Stimulated activated CD8-positive, alpha-beta memory T cell treated with anti-CD3 and anti-CD28 coated beads, Interleukin-7, amount 100 ng/mL, for 48 hours (primary cell): ENCODE measurements at places on chromosomes 7 and 10.

GRCh38 chr10:110487411-110488331 lies 10.0 kb upstream of the DUSP5 start:
- DNase-seq: no peak

GRCh38 chr10:33336582-33337325 lies 2.3 kb upstream of the NRP1 start:
- DNase-seq: no peak

GRCh38 chr10:28796606-28797512 lies 119.5 kb downstream of the BAMBI start:
- DNase-seq: no peak

DNA sequence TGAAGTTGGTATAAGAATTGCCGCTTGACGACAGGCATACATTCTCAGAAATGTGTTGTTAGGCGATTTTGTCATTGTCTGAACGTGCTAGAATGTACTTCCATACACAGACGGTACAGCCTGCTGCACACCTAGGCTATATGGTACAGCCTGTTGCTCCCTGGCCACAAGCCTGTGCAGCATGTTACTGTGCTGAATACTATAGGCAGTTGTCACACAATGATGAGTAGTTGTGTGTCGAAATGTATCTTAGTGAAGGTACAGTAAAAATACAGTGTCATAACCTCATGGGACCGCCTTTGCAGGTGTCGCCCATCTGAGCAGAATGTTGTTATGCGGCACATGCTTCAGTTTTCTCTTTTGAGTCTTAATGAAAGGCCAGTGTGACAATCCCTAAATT lies 66.5 kb downstream of the SHH start:
- no peak for DNase-seq

DNA sequence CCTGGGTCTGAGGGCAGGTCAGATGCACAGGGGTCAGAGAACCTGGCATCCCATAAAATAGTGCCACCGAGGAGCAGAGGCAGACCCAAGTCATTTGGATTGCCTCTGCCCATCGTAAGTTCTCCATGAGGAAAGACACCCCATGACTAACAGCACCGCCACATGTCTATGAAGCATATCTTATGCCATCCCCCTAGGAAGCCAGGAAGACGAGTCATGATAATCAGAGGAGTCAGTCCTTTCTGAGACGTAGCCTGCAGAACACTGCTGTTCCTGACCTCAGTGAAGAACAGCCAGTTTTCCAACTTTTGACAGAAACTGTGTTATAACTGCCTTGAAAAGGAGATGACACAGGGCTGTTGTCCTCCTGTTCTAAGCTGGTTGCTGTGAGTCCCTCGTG lies 51.2 kb downstream of the INSYN2A start:
- no peak for DNase-seq

GRCh38 chr10:117775526-117775925 lies 233.0 kb downstream of the EMX2 start:
- no peak for DNase-seq

DNA sequence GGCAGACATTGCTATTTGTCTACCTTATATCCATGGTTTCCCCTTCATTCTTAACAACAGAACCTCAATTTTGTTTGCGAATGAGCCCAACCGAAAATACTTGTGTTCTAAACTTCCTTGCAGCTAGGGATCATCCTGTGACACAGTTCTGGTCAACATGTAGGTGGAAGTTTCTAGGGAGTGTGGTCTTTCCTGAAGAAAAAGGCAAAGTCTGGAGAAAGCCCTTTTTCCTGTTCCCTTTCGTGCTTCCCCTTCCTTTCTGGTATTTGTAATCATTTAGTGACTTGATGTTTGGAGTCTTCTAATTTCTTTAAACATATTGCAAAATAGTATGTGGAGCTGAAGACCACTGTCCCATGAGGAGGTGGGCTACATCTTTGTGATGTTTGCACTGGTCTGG lies 2.9 kb upstream of the IFRD1 start:
- no peak for DNase-seq

DNA sequence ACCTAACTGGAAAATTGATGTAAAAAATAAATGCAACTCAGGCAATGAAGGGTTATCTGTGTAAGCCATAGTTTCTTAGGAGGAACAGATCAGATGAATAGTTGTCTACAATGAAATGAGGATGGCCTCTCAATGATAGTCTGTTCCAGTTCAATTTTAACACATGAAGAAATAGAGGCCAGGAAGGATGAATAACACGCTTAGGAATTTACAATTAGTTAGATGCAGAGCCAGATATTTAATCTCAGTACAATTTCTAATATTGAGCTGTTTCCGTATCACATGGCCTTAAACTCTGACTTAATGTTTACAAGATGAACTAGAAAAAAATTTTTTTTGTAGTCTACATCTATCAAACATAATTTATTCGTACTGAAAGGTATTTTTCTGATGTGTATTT lies 176.6 kb downstream of the GALNT11 start:
- DNase-seq: no peak

DNA sequence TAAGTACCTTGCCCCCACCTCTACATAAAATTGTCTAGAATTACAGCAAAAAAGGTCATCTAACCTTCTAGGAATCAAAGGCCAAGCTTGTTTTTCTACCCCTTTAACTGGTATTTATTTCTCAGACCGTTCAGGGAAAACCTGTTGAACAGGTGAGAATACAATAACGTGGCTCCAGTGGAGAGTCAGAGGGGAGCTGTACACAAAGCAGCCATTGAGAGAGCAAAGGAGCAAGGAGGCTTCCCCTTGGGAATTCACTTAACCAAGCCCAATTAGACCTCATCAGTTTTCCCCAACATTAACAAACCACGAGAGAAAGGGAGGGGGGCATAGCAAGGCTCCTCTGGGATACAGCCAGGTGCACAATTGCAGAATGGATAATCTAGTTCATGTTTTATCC lies 101.9 kb downstream of the ELMO1 start:
- no peak for DNase-seq

- DNase-seq: no peak
Observed at GRCh38 chr10:77592946-77593636, 44.5 kb downstream of the KCNMA1 start.

DNA sequence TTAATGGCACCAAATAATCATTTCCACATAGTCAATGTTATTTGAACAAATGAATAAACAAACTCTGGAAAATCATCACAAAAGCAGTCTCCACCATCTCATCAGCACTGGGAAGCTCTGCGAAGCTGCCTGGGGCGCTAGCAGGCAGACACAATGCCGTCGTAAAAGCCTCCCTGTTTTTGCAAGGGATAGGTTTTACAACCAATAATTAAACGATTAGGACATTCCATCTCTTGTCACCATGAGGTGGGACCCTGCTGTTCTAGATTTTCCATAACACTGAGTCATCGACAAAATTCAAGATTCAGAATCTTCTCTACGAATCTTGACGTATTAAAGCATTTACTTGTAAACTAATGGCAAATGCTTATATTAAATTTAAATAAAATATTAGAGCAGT lies 172.8 kb upstream of the AKR1E2 start:
- no peak for DNase-seq

DNA sequence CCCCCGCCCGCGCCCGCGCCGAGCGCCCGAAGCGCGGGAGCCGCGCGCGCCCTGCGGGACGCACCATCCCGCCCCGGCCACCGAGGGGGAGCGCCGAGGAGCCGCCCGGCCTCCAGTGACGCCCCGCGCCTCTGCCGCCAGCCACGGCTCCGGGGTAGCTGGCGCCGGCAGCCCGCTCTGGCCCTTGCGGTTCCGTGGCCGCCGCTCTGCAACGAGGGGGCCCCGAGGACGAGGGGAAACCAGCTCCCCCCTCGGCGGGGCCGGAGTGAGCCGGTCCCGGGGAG lies at the start of gene PAXIP1:
Gene PAXIP1 (minus strand): TSS at position 33 of the 284 bp plus-strand sequence. CDS start 195 bp downstream, outside the sequence.
- peak; percentile 46 for DNase-seq

DNA sequence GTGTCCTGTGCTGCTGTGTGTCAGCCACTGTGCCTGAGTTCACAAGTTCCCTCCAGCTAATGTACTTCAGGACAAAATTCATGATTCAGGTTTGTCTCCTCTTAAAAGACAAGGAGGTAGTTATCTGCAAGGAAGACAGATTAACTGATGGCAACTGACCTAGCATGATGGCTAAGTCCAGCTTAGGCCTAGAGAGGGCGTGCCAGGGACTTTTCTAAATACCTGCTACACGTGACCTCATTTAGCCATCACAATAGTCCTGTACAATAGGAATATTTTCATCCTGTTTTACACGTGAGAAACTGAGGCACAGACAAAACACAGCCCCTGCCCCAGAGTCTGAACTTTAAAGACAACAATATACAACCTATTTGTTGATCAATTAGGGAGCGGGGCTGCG lies 275.7 kb downstream of the XPNPEP1 start:
- no peak for DNase-seq

DNA sequence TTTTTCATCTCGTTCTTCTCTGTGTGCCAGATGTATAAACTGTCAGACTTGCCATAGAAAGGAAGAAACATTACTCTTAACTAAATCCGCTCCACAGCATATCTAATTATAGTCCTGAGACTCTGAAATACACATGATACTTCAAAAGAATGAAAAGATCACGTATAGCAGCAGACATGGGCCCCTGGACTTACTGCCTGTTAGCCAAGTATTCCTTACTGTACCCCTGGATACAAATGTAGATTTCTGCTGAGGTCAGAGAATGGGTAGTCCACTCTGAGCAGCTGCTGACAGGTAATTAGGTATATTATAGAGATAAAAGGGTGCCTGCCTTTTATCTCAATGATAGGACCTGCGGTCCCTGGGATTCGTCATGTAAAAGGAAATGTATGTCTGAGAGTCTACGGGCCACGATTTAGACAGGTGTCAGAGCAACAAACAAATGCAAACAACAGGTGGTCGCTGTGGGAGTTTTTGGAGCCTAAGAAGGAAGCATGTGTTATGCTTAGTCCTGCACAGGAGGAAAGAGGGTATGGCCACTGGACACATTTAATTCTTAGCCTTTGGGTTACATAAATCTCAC lies 69.4 kb downstream of the VOPP1 start:
- DNase-seq: no peak

GRCh38 chr7:5462216-5462615 lies 38.6 kb upstream of the TNRC18 start:
- no peak for DNase-seq

- peak; percentile 37 for DNase-seq
Observed at GRCh38 chr10:118850418-118851061, 95.8 kb upstream of the CACUL1 start.

GRCh38 chr7:79786187-79786586 lies 332.7 kb upstream of the MAGI2 start:
- DNase-seq: no peak

DNA sequence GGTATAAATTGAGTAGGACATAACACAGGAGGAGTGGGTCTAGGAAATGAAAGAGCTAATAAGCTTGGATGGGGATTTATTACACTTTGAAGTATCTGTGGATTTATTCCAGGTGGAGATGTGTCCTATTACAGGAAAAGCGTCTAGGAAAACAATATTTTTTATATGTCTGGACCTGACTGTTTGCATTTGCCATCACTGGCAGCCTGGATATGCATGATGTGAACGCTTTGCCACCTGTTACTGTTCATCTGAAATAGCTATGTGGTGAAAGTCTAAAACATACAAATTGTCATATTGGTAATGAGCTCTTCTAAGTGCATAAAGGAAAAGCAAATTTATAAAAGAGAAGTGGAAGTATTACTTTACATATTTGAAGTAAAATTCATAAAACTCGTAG lies 31.6 kb upstream of the AGMO start:
- no peak for DNase-seq

DNA sequence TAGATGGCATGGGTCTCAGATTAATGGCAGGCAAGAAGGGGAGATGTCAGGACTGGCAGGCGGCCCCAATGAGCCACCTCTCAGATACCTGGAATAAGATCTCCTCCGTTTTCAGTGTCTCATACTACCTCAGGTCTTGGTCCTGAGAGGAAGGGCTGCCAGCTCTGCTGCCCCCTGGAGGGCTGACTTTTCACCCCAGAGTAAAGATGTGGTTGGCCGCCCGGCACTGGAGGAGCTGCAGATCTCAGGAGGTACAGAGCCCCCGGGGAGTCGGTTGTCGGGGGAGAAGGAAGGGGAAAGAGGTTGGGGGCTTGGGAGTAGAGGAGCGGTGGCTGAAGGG lies 642 bp upstream of the COL13A1 start:
- peak; percentile 11 for DNase-seq

GRCh38 chr7:90465816-90466215 lies 3.6 kb upstream of the PTTG1IP2 start:
- no peak for DNase-seq

- no peak for DNase-seq
Observed at GRCh38 chr7:48411619-48412018, 240.4 kb downstream of the ABCA13 start.
